ENCODE measurements at places on chromosomes 5 and 9.

- no peak for DNase-seq
Observed at GRCh38 chr9:14286121-14286520, 27.8 kb downstream of the NFIB start.

DNA sequence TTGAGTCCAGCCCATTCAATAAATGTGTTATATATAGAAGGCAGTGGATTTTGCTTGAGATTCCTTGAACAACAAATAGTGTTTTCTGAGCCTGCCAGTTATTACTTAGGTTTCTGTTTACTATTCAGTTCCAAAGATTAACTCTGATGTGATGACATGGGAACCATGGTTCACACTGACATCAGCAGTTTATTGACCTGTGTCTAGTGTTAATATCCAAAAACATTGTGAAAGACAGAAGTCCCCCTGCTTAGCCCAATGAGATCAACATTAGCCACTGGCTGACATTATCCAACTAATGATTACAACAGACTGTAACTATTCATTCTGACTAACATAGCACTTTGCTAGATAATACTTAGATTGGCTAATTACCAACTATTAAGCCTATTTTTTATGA lies 14.9 kb downstream of the APBA1 start:
- DNase-seq = no peak

- DNase-seq = no peak
Observed at GRCh38 chr9:113644321-113644720, 180.8 kb downstream of the RGS3 start.

GRCh38 chr5:98938464-98938863 lies 9.7 kb upstream of the CHD1 start:
- DNase-seq = no peak

GRCh38 chr5:33774341-33774740 lies 117.4 kb downstream of the ADAMTS12 start:
- DNase-seq = no peak

- DNase-seq = no peak
Observed at GRCh38 chr5:138664276-138664943, 88.8 kb upstream of the CTNNA1 start.

DNA sequence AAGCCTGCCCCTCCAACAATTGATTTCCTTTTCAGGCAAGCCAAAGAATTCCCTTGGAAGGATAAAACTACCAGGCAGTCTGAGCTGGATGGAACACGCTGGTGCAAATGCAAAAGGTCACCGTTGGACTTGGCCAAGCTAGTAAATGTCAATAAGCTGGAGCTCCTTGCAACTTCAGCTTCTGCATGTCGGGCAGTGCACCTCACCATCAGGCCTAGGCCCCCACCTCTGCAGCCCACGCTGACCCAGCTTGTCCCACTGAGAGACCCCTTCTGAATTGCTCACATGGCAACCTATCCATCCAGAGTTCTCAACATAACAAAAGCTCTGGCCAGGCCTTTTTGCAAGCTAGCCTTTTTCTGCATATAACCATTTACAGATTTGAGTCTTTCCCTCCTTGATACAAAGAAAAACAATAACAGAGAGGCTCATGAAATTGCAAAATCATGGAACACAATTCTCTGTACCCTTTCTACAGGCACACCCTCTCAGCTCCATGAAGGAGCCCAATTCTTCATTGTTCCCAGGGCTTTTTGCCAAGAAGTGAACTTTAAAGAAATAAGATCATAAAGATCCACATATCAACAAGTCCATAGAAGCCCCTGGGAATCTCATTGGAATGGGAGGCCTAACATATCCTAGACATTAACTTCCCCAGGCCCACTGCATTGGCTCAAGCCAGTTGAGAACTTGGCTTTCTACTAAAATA lies 123.9 kb upstream of the SLIT3 start:
- no peak for DNase-seq

DNA sequence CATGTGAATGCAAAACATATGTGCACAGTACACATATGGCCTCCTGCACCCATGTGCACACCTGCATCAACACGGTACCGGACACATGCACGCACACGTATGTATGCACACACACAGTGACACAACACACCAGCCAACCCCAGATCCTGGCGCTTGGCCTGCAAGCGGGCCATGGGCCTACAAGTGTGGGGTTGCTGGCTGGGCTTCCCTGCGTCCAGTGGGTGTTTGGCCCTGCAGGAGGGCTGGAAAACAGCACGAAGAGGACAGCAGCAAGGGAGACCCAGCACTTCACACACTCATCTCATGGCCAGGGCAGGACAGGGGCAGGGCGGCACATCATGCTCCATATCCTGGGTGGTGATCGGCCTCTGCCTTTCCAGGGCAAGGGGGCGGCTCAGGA lies 77.7 kb downstream of the COL5A1 start:
- no peak for DNase-seq

DNA sequence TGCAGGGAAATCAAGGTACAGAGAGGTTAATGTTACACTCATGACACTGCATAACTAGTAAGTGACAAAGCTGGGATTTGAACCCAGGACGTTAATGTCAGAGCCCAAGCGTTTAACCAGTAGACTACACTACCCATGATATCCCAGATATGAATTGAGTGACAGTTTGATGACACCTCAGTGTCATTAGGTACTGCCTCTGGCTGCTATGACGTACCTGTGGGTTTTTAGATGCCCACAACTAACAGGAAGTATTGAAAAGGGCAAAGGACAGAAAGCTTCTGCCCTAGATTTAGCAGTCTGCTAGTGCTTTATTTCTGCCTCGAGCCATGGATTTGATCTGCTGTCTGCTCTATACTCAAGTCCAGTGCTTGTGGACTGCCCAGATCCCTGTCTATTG lies 56.2 kb downstream of the GLRA1 start:
- DNase-seq = no peak

DNA sequence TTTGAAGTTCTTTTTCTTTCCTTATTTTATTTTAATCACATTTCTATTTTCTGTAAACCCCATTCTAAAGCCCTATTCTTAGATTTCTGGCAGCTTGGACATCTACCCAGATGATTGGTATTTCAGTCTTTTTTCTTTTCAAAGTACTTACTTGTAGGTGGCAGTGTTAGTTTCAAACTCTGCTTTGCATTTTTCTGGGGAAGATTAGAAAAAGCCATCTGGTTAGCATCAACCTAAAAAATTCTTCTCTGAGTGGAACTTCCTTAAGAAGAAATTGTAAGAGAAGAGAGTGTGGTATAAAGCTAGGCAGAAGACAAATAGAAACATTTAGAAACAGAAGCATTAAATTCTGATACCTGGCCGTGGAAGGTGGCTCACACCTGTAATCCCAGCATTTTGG lies 17.2 kb upstream of the TENT2 start:
- DNase-seq = no peak

- no peak for DNase-seq
Observed at GRCh38 chr9:107484117-107484723, 5.3 kb downstream of the KLF4 start.

GRCh38 chr9:87276327-87276841 lies 221.3 kb upstream of the DAPK1 start:
- DNase-seq = no peak

DNA sequence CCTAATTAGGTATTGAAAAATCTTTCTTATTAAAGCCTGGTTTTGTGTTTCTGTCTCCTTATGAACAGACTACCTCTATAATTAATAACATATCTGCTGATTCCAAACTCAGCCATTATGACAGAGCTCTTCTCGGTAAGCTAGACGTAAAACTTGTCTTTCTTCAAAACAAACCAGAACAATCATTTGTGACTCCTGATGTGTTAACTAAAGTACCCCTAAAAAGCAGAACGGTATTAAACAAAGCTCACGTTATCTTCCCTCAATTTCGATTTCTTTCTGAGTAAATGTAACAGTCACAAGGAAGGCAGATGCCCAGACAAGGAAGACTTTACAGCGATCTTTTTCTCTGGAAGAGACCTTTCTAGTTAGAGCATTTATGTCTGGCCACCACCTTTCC lies 1.8 kb downstream of the SEMA5A start:
- no peak for DNase-seq

DNA sequence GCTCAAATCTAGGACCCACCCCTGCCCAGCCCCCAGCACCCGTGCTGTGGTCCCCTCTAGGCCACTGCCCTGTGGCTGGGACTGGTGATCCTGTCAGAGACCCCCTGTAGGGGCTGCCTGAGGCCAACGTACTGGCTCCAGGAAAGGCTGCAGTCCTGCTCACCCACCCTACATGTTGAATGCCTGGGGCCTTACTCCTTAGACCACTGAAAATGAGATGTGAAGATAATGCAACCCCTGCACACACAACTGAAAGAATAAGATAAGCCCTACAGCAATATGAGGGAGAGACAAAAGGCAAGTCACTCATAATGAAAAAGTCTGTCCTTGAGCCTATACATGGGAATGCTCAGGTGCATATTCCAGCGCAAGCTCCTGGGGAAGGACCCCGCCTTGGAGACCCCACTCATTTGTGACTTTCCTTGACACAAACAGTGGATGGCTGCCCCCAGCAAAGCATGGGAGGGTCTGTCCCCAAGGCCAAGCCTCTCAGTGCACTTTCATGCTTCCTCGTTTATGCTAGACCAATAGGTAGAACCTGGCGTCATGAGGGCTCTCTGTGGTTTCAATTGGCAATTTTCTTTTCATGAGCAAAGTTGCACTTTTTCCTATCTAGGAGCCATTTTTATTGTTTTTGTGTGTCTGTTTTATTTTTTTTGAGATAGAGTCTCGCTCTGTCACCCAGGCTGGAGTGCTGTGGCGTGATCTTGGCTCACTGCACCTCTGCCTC lies 12.5 kb upstream of the WNK2 start:
- no peak for DNase-seq

DNA sequence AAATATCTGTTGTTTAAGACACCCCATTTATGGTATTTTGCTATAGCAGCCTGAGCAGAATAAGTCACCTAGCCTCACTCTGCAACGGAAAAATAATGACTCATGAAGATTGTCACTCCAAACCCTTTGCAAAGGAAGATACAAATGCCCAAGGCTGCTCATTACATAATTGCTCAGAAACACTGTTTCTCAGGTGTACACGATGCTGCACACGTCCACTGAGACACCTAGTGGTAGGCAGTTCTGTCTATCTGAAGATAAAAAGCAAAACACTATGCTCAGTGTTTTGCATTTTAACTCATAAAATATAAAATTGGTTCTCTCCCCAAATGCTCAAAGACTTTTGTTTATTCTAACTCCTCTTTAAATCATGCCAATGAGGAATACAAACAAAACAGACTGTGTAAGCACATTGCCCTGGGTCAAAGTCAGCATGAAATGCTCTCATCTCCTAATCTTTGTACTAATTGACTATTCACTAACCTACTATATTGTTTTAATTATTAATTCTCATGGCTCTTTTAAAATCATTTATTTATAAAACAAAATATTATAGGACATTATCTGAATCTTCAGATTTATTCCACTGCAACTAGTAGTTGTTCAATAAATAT lies 7.7 kb upstream of the TSLP start:
- DNase-seq = no peak

DNA sequence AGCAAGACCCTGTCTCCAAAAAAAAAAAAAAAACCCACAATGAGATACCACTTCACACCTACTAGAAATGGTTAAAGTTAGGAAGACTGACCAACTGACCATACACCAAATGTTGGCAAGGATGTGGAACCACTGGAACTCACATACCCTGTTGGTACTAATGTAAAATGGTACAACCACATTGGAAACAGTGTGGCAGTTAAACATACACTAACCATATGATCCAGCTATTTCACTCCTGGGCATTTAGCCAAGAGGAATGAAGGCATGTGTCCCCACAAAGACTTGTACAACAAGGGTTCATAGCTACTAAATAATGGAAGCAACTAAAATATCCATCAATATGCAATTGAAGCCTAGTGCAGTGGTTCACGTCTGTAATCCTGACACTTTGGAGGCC lies 21.3 kb downstream of the NAIF1 start:
- DNase-seq = no peak

DNA sequence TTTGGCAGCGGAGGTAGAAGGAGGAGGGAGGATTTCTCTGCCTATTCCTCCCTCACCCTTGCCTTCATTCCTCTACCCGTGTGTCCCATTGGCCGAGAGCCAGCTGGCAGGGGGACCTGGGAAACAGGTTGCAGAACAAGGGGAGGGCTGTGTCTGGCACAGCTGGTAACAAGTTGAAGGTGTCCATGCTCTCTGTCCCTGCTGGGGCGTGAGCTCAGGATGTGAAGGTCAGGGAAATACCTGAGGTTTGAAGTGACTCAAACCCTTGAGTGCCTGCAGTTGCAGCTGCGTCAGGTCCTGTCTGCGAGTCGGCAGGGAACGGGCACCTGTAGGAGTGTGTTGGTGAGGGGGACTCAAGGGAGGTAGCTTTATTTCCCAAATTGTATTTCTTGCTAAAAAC lies 16.2 kb downstream of the MIGA2 start:
- no peak for DNase-seq

GRCh38 chr5:64384765-64385164 lies 121.0 kb upstream of the RGS7BP start:
- DNase-seq = no peak

DNA sequence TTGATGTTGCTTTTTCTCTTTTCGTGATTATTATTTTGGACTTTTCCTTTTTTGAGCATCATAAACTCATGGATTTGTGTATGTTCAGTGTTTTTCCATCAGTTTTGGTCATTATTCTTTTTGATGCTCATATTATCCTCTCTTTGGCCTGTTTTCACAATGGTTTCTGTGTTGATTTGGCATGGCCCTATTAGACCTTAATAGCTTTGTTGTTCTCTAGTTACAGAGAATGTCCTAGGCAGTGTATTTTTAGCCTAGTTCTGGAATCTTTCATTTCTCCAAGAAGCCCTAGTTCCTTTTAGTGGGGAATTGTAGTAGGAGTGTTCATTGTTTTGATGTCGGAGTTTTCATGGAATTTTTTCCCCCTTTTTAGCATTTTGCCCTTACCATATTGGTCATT lies 41.3 kb upstream of the ROPN1L start:
- DNase-seq = no peak

- no peak for DNase-seq
Observed at GRCh38 chr9:34405719-34406118, 29.0 kb upstream of the MYORG start.

DNA sequence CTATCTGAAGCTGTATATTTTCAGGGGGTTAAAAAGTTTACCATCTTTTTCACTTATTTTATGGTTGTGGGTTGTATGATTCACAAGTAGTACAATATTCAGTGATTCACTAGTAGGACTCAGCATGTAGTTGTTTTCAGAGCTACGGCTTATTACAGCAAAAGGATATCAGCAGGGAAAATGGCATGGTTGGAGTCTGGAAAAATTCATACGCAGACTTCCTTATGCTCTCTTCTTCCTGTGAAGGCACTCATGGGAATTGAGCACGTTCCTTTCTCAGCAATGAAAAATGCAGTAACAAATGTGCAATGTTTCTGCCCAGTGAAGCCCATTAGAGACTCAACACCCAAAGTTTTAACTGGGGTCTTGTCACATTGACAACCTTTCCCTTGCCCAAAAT lies 250.5 kb downstream of the KCNN2 start:
- no peak for DNase-seq

DNA sequence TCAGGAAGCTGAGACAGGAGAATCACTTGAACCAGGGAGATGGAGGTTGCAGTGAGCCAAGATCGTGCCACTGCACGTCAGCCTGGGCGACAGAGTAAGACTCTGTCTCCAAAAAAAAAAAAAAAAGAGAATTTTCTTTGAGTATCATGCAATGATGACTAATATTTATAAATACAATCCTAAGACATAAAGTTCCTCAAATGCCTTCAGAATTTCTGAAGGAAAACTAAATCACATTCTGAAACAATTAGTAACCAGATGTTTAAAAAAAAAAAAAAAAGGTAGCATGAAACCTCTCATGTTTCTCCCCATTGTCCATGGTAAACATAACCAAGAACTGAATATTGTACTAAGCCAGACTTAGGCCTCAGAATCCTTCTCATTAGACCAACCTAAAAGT lies 23.1 kb downstream of the MLLT3 start:
- no peak for DNase-seq

GRCh38 chr5:171355302-171355724 lies 32.3 kb upstream of the NPM1 start:
- peak; percentile 45 for DNase-seq

Measured in stimulated activated naive CD8-positive, alpha-beta T cell treated with anti-CD3 and anti-CD28 coated beads, Interleukin-15, Interleukin-2, amounts not matched to agents 100 U/mL and 50 U/mL, for 24 hours (primary cell).